ENCODE measurements at places on chromosomes 4 and X.

GRCh38 chrX:136708348-136708747 lies 60.4 kb downstream of the CD40LG start:
- H3K27ac ChIP-seq = no peak overlapping the region
- no peak for DNase-seq
- no peaks in the 10 kb centered on the region for H3K27me3 ChIP-seq
- peaks cover 16% of the 10 kb centered on the region for H3K4me1 ChIP-seq
- no peak overlapping the region for H3K4me3 ChIP-seq

- H3K4me1 ChIP-seq = peaks cover 11% of the 10 kb centered on the region
- no peaks in the 10 kb centered on the region for H3K27me3 ChIP-seq
- H3K4me3 ChIP-seq = no peak overlapping the region
- no peak overlapping the region for H3K27ac ChIP-seq
- no peaks in the 10 kb centered on the region for H3K36me3 ChIP-seq
- DNase-seq = no peak
Measured at GRCh38 chr4:54683616-54684346, 26.0 kb downstream of the KIT start.

GRCh38 chrX:112736310-112736709 lies 56.6 kb upstream of the LHFPL1 start:
- H3K36me3 ChIP-seq = no peaks in the 10 kb centered on the region
- no peak overlapping the region for H3K4me3 ChIP-seq
- no peak overlapping the region for H3K27ac ChIP-seq
- DNase-seq = no peak

GRCh38 chr4:88104902-88105610 lies 53.4 kb downstream of the ABCG2 start:
- DNase-seq = no peak
- H3K36me3 ChIP-seq = no peaks in the 10 kb centered on the region
- peaks cover 24% of the 10 kb centered on the region for H3K4me1 ChIP-seq

DNA sequence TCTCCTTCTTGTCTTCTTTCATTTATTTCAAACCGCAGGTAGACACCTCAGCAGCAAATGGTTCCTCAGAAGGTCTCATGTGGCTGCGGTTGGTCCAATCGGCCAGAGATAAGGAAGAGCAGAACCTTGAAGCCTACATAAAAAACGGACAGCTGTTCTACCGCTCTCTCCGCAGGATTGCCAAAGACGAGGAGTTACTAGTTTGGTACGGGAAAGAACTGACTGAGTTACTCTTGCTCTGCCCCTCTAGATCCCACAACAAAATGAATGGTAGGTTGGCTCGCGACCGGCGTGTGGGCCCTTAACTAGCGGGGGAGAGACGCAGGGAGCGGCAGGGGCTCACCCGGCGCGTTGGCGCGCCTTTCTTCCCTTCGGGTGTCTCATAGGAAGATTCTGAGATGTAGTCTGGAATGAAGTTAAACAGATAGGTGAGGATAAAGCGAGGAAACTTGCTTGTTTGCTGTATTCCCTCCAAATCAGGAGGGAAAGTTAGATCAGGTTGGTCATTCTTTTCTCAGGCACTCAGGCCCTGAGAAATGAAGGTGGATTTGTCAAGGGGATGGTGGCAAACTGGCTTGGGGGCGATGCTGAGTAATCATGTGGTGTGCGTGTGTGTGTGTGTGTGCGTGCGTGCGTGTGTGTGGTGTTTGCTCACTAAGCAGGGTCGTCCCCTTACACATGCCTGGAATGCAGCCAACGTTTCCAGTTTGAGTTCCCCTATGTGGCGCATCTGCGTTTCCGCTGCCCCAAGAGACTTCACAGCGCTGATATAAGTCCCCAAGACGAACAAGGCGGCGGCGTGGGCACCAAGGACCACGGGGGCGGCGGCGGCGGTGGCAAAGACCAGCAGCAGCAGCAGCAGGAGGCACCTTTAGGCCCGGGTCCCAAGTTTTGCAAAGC lies 4.2 kb downstream of the PRDM8 start:
- H3K27me3 ChIP-seq = peaks cover 75% of the 10 kb centered on the region
- DNase-seq = no peak
- no peaks in the 10 kb centered on the region for H3K36me3 ChIP-seq
- H3K4me1 ChIP-seq = peaks cover 28% of the 10 kb centered on the region

DNA sequence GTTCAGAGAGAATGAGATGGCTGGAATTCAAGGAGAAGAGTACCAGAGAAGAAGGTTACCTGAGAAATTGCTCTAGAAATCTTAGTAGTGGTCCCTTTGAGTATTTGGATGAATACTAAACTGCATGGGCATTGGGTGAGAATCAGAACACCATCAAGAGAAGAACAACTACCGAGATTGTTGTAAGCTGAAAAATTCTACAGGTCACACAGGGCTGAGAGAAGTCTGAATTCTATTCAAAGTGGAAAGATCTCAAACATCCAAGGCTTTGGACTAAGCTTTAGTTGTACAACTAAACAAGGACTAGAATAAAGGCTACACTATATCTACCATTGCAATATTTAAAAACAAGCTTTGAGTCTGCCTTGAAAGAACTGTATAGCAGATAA lies 40.8 kb downstream of the LRBA start:
- no peak overlapping the region for H3K27ac ChIP-seq
- H3K36me3 ChIP-seq = no peaks in the 10 kb centered on the region
- DNase-seq = no peak
- H3K4me3 ChIP-seq = no peak overlapping the region
- H3K4me1 ChIP-seq = peaks cover 4% of the 10 kb centered on the region

GRCh38 chr4:1137063-1137776 lies 23.9 kb upstream of the RNF212 start:
- no peak overlapping the region for H3K27ac ChIP-seq
- peaks cover 48% of the 10 kb centered on the region for H3K27me3 ChIP-seq
- H3K4me1 ChIP-seq = no peaks in the 10 kb centered on the region
- H3K36me3 ChIP-seq = peaks cover 5% of the 10 kb centered on the region
- H3K4me3 ChIP-seq = no peak overlapping the region

DNA sequence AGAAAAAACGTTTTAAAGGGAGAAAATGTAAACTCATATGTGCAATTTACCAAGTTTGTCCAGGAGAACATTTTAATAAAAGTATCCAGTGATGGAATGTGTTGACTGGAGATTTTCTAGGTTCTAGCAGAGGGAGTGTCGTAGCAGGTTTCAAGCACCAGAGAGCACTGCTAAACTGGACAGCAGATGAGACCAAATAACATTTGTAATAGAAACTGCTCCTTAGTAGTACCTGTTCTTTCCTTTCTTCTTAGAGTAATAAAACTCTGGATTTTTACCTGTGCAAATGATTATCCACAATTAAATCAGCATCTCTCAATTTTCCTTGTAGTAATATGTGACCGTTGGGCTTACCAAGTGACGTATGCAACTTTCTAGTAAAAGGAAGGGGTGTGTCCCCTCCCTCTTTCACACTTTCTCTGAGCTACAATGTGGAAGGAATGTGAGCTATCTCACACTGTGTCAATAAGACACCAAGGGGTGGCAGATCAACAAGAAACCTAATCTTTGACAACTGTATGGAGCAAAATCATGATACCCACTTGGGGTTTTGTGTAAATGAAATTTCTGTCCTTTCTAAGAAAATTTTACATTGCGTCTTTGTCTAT lies 9.5 kb downstream of the HPGDS start:
- peaks cover 3% of the 10 kb centered on the region for H3K27me3 ChIP-seq
- no peak for DNase-seq

GRCh38 chrX:6363188-6363587 lies 134.5 kb upstream of the NLGN4X start:
- no peaks in the 10 kb centered on the region for H3K36me3 ChIP-seq
- no peaks in the 10 kb centered on the region for H3K4me1 ChIP-seq
- no peak overlapping the region for H3K27ac ChIP-seq
